ENCODE measurements at places on chromosomes 7 and 10.
A peak's percentile ranks its signal among the peaks of the same experiment; 100 is the strongest.

DNA sequence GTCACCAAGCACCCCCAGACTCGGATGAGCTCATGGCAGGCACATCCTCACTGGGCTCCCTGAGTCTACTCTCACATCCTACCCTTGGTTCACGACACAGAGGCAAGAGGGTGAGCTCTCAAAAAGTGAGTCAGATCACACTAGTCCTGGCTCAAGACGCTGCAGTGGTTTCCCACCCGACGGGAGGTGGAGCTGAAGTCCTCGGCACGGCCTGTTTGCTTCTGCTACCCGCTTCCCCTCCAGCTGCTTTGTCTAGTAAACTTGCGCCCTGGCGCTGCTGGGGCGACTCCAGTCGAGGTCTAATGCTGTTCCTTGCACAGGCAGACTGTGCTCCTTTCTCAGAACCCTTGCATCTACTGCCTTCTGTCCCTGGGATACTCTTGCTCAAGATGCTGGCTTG is 13.5 kb upstream of the SFMBT2 start:
- DNase-seq = no peak

- no peak for DNase-seq
These were observed 187.4 kb downstream of the PARD3 start for GRCh38 chr10:34627741-34628140.

GRCh38 chr7:152667958-152668357 is 8.0 kb downstream of the XRCC2 start:
- no peak for DNase-seq

GRCh38 chr10:43671659-43672531 is 23.2 kb upstream of the ZNF32 start:
- peak; percentile 56 for DNase-seq

DNA sequence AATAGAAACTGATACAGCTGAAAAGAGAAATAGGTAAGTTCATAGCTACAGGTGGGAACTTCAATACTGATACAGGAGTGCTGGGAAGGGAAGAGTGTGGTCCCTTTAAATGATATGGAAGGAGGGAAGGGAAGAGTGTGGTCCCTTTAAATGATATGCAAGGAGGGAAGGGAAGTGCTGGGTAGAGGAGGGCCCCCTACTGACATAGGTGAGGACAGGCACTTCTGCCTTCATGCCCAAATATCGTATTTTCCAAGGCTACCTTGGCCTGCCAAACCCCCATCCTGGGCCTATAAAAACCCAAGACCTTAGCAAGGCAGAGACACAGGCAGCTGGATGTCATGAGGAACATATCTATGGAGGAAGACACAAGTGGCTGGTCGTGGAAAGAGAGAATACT is 92.3 kb downstream of the MAGI2 start:
- no peak for DNase-seq

- no peak for DNase-seq
These were observed 603.9 kb downstream of the PTPRN2 start for GRCh38 chr7:157983502-157984422.

- no peak for DNase-seq
These were observed 169.4 kb downstream of the KIAA1217 start for GRCh38 chr10:24378126-24378920.

GRCh38 chr7:118745927-118746326 is 521.4 kb downstream of the ANKRD7 start:
- no peak for DNase-seq

- DNase-seq = no peak
These were observed 368.6 kb downstream of the REEP3 start for GRCh38 chr10:63889803-63890202.

DNA sequence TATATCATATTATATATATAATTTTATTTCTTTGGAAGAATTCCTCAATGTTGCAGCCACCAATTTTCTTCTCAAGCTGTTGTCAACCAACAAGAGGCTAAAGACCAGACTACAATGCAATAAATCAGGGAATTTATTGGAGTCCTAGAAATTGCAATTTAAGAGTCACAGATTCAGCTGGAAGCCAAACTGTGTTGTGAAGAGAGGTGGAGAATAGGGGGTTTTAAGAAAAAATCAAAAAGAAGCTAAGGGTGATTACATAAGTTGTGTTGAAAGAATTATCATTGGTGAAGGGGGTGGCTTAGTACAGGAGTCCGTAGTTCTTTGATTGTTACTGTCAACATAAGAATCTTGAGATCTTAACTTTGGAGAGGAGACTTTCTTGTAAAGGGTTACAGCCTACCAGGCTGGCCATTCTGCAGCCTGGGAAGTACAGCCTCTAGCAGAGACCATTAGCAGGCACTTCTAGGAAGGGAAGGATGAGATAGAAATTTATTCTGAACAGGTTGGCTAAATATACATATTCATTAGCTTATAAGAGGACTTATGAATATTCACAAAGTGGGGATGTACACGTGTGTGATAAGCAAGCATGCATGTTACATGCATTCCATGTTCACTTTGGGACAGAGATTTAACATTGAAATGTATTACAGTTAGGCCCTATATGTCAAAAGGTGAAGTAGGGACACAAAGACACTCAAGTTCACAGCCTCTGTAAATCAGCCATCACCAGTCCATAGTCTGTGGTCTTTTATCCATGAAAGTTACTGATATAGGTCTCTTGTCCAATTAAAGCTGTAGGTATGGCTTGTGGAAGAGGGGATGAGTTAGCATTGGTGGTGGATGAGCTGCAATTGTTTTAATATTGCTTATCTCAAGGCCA is 8.3 kb upstream of the TMEM168 start:
- DNase-seq = no peak

DNA sequence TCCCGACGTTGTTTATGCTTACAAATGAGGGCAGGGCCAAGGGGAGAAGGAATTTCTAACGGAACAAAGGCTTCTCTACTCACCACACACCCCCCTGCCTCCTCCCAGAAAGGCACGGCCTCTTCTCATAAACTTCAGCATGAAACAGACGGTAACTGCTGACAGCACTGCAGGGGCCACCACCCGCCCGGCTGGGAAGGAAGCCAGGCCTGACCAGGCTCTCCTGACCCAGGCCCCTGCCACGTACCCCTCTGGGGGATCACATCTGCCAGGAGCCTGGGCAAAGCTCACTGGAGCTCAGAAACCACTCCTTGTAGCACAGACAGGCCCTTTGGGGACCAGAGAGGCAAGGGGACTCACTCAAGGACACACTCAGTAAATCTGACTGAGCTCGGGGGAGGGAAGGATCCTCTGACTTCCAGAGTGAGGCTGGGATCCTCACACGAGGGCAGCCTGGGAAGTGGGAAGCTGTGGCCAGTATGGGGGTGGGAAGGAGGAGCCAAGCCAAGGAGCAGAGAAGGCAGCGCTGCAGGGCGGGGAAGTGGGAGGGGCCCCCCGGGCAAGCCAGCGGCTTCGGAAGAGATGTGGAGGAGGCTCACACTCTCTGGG is 46.1 kb downstream of the ZCCHC24 start:
- DNase-seq = no peak

DNA sequence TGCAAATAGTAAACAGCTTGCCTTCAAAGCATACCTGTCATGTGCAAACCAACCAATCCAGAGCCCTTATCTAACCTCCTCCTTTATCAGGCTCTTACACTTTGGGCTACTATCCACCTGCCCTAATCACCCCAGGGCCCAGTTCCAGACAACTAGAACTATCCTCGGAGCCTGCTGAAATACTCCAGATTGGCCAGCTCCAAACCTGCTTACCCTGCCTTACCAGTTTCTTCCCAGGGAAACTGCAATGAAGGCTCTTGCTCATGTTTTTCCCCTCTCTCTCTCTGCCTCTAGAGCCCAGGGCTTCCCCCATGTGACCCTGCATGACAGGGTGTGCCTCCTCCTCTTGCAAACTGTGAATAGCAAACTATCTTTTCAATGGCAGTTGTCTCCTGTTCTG is 81.4 kb upstream of the CAPZA2 start:
- no peak for DNase-seq

DNA sequence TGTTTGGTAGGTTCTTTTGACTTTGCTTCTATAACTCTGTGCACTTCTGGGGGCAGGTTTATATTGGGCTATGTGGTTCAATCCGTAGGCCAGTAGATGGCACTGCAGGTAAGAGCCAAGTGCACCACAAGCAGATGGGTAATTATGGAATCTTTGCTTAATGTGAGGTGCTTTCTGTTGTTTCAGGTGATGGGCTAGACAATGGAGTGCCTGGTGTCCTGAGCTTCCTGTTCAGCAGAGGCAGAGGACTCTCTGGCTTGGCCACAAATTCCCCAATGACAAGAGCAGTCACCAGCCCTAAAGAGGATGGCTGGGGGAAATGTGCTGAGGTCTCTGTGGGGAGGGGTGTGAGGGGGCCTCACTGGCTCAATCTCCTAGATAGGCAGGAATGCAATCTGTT is 455.0 kb downstream of the CCSER2 start:
- DNase-seq = no peak

- no peak for DNase-seq
These were observed 35.1 kb upstream of the DNAH11 start for GRCh38 chr7:21507627-21508343.

DNA sequence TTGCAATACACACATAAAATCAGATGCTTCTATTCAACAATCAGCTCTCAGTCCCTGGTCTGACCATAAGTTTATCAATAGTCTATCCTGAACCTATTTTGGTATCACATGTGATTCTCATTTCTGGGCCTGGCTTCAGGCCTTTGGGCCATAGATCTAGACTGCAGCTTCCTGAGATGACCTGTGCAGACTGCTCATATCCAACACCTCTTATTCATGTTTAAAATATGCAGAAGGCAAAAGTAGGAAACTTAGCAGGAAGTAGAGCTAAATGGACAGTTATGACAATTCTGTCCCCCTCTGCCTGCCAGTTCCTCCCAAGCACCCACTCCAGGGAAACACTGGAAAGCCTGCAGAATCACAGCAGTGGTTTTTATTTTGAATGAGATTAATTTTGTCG is 53.3 kb downstream of the C7orf25 start:
- no peak for DNase-seq

- DNase-seq = no peak
These were observed 58.8 kb downstream of the LANCL2 start for GRCh38 chr7:55423891-55424290.

GRCh38 chr7:68610701-68611100 is 987.6 kb upstream of the AUTS2 start:
- DNase-seq = no peak

GRCh38 chr10:58326967-58327381 is 7.8 kb upstream of the UBE2D1 start:
- DNase-seq = no peak

GRCh38 chr10:100656454-100656853 is 88.9 kb upstream of the PAX2 start:
- DNase-seq = no peak

DNA sequence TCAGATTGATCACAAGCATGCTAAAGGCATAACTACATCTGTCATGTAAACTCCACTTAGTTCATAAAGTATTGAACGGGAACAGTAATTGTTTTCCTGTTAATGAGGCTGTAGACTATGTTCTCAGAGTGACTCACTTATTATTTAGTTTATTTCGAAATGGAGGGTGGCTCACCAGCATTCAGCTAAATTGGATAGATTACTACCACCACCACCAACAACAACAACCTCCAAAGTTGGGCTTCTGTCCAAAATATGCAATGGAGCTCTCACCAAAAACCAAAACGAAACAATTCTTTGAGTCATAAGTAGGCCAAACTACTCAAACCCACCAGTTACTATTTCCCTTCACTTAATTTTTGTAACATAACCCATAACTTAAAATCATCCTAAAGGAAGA is 127.9 kb upstream of the NRBF2 start:
- DNase-seq = no peak

DNA sequence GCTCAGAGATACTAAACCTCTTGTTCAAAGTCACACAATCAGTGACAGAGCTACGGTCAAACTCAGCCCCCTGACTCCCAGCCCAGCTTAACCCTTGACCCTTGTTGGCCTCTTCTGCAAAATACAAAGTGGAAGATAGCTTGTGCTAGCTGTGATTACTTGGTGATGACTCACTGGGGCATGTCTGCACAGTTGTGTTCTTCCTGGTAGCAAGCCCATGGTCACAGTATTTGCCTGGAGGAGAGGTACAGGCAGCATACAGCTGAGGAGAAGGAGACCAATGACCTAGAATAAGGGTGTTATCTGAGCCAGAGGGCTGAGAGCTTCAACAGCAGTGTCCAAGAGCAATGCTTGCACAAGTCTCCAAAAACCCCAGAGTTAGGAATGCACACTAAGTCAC is 5.7 kb upstream of the HSPA12A start:
- DNase-seq = no peak

GRCh38 chr10:105188737-105189462 is 547.8 kb downstream of the SORCS3 start:
- DNase-seq = no peak

All from activated CD4-positive, alpha-beta T cell treated with anti-CD3 and anti-CD28 coated beads, Interleukin-2, amount 50 U/mL, for 24 hours (primary cell).